ENCODE measurements at places on chromosomes 1 and 21.
A peak's percentile ranks its signal among the peaks of the same experiment; 100 is the strongest.

DNA sequence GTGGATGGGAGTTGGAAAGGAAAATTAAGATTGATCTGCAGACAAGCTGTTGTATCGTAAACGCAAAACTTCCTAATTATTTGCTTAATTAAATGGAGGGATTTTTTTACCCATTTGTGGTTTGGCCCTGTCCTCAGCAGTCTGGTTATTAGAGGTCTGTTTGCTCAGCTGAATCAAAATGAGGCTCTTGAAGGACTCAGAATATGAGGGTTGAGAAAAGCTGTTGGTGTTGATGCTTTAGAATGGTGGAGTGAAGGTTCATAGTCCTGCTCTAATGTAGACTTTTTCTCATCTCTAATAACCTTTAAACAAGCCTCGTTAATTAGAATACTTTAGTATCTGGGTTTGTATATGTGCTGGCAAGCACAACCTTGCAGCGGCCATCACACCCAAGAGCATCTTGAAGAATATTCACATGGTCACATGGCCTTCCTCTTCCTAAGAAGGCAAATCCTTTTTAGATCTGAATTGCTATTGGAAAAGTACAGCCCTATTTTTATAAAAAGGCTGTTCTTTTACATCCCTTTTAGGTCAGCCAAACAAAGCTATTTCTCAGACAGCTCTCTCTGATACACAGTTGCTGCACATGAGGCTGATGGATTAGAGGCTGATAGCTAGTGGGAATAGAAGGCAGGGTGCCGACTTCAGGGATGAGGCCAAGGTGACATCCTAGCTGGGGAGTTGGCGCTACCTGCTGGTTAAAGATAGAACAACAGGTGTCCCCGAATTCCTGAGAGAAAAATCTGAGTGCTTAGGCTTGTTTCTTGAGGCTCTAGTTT lies 53.8 kb downstream of the MACF1 start:
- peaks cover 14% of the 10 kb centered on the region for H3K4me1 ChIP-seq
- H3K27me3 ChIP-seq: no peaks in the 10 kb centered on the region
- no peak overlapping the region for H3K4me3 ChIP-seq
- H3K27ac ChIP-seq: peak overlapping the region; percentile 53
- peak; percentile 78 for DNase-seq
- no peaks in the 10 kb centered on the region for H3K36me3 ChIP-seq

GRCh38 chr1:221981461-221981860 lies 239.6 kb upstream of the DUSP10 start:
- DNase-seq: no peak
- no peak overlapping the region for H3K4me3 ChIP-seq
- H3K27me3 ChIP-seq: no peaks in the 10 kb centered on the region
- no peak overlapping the region for H3K27ac ChIP-seq
- H3K4me1 ChIP-seq: no peaks in the 10 kb centered on the region

- no peak overlapping the region for H3K4me3 ChIP-seq
- H3K27ac ChIP-seq: no peak overlapping the region
Measured at GRCh38 chr21:24658926-24659325, 948.4 kb downstream of the MRPL39 start.

DNA sequence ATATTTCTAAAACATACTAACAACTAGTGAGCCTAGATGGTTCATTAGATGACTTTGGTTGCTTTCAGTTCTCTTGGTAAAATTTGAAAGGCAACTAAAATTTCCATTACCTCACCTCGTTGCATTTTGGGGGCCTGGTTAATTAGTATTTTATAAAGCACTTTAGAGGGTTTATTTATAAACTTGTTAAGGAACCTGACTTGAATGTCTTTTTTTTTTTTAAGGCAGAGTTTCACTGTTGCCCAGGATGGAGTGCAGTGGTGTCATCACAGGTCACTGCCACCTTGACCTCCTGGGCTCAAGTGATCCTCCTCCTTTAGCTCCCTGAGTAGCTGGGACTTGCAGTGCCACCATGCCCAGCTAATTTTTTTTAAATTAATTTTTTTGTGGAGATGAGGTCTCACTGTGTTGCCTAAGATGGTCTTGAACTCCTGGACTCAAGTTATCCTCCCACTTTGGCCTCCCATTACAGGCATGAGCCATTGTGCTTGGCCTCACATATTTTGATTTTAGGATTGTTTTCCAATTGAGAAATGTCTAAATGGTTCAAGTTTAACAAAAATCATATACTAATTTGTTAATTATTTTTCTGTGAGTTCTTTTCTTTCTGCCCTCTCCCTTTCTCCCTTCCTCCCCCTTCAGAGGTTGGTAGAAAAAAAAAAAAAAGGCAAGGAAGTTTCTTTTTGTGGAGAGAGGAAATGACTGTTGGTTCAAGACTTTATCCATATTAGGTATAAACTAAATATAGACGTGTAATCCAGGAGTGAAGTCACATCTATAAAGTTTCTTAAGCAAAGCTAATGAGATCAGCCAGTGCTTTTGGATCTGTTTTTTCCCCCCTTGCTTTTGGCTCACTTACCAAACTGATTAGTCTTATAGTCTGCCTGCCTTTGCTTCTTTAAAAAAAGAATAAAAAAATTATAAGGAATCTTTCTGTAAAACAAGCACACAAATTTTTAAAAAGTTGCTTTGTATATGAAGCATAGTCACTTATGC lies 24.7 kb downstream of the CLIC4 start:
- H3K36me3 ChIP-seq: peaks cover 4% of the 10 kb centered on the region
- H3K4me3 ChIP-seq: no peak overlapping the region
- H3K27ac ChIP-seq: peak overlapping the region; percentile 88

DNA sequence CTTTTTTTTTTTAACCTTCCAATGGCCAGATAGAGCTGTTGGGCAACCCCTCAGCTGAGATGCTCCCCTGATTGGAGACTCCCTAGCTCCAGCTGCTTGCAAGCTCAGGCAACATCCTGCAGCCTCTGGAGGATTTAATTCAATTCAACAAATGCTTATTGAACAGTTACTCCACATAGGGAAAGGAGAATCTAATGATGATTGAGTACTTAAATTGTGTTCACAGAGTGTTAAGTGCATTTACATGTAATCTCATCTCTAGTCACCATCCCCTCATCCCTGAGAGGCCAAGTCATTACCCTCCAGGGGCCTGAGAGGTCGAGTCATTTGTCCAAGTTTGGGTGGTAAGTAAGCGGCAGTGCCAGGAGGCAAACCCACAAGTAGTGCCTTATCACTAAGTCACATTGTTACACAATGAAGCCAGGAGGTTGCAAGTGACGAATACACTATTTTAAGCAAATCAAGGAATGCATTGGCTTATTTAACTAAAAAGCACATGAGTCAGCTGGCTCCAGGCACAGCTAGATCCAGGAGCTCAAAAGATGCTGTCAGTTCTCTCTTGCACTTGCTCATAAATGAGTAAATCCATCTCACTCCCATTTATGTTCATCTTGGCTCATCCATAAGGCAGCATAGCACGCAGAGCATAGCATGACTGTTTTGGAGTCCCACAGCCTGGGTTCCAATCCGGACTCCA lies 64.3 kb downstream of the OPTC start:
- no peaks in the 10 kb centered on the region for H3K36me3 ChIP-seq
- H3K27ac ChIP-seq: peak overlapping the region; percentile 88
- H3K4me1 ChIP-seq: peaks cover 41% of the 10 kb centered on the region

- H3K27ac ChIP-seq: no peak overlapping the region
- no peaks in the 10 kb centered on the region for H3K4me1 ChIP-seq
- no peak overlapping the region for H3K4me3 ChIP-seq
Measured at GRCh38 chr1:183694066-183694465, 41.0 kb upstream of the APOBEC4 start.

DNA sequence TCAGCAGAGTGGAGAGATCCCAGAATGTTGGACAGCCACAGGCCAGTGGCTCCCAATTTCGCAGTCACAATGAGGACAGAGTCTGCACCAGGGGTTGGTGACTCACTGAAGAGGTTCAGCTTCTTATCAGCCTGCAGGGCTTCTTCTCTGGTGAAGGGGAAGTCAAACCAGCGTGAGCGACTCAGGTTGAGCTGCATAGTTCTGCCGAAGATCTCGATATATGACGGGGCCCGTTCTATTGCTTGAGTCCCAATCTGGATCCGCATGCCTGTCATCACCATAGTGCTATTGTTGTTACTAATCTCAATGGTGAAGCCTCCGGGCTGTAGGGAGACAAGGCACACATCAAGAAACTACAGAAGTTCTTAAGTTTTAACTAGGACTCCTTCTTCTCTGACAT lies 58.5 kb downstream of the UBR4 start:
- no peak overlapping the region for H3K27ac ChIP-seq
- H3K4me1 ChIP-seq: no peaks in the 10 kb centered on the region
- peaks cover 100% of the 10 kb centered on the region for H3K36me3 ChIP-seq
- no peaks in the 10 kb centered on the region for H3K27me3 ChIP-seq

DNA sequence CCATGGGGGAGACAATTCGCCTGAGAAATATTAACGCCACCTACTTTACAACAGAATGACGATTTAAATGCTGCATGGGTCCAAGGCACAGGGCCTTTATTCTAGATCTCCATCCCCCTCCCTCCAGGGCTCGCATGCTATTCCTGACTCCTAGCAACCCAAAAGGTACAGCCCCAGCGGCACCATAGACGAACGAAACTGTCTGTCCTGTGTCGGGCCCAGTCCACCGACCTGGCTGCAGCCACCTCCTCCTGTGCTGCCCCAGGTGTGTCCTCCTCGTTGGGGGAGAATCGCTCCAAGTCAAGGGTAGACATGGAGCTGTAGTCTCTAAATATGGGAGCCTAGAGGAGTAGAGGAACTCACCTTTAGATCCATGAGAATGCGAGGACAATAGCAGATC lies 196.5 kb downstream of the TOMM20 start:
- no peaks in the 10 kb centered on the region for H3K36me3 ChIP-seq
- H3K4me1 ChIP-seq: no peaks in the 10 kb centered on the region
- no peak for DNase-seq
- H3K27ac ChIP-seq: no peak overlapping the region

- no peak overlapping the region for H3K27ac ChIP-seq
- H3K4me3 ChIP-seq: no peak overlapping the region
Measured at GRCh38 chr1:233006541-233006973, 56.1 kb downstream of the NTPCR start.

- no peaks in the 10 kb centered on the region for H3K4me1 ChIP-seq
- no peaks in the 10 kb centered on the region for H3K36me3 ChIP-seq
- no peak for DNase-seq
Measured at GRCh38 chr1:228312136-228312764, 94.4 kb downstream of the TRIM11 start.

DNA sequence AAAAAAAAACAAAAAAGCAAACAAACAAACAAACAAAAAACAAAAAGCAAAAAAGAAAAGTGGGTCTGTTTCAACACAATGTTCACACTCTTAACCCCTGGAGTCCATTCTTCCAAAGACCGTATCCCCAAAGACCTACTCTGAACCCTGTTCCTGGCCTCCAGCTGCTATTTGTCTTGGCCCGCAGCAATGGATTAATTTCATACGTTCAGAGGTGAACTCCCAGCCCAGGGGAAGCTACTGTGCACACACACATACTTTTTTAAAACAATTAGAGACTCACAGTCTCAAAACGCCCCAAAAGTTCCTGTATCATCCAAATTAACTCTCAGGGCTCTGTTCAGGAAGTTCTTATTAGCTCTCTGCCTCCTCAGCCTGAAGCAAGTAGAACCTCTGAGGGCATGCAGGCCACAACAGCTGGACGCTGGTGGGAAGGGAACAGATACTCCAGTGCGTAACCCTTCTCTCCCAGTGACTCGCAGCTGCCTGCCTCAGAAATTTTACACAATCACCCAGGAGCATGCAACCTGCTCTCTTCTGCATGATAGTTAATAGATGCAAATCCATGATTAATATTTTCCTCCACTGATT lies 395.4 kb downstream of the RRAGC start:
- no peaks in the 10 kb centered on the region for H3K4me1 ChIP-seq
- H3K27ac ChIP-seq: no peak overlapping the region
- H3K36me3 ChIP-seq: no peaks in the 10 kb centered on the region

DNA sequence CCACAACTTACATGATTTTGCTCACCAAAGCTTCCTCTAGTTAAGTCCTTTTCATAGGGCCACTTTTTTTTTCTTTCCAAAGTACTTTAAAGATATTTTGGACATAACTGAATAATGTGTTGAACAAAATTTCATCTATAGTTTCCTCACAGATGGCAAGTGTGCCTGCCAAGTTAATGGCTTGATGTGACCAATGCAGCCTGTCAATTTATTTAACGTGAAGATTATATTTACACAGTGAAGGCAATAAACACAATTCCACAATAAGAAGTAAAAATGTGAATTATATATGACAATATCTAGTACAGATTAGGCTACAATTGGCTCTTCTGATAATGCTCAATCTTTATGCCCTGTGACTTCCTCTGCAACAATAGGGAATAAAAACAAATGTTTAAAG lies 18.0 kb downstream of the CLCA2 start:
- H3K4me1 ChIP-seq: no peaks in the 10 kb centered on the region
- no peak overlapping the region for H3K27ac ChIP-seq
- H3K4me3 ChIP-seq: no peak overlapping the region
- no peaks in the 10 kb centered on the region for H3K36me3 ChIP-seq

DNA sequence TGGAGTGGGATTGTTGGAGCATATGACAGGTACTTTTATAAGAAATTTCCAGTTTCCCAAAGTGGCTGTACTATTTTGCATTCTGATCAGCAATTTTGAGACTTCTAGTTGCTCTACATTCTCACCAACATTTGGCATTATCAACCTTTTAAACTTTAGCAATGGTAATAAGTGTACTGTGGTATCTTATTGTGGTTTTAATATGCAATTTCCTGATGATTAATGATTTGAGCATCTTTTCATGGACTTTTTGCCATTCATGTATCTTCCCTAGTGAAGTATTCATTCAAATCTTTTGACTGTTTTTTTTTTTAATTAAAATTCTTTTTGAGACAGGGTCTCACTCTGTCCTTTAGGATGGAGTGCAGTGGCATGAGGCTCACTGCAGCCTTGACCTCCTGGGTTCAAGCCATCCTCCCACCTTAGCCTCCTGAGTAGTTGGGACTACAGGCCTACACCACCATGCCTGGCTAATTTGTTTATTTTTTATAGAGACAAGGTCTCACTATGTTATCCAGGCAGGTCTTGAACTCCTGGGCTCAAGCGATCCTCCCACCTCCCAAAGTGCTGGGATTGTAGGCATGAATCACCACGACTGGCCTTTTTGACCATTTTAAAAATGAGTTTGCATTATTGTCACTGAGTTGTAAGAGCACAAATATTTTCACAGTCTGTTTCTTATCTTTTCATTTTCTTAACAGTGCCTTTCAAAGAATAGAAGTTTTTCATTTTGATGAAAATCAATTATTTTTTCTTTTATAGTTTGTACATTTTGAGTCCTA lies 7.8 kb upstream of the SLC6A9 start:
- peaks cover 22% of the 10 kb centered on the region for H3K4me1 ChIP-seq
- H3K27ac ChIP-seq: no peak overlapping the region
- no peaks in the 10 kb centered on the region for H3K36me3 ChIP-seq
- H3K27me3 ChIP-seq: peaks cover 3% of the 10 kb centered on the region

- H3K27me3 ChIP-seq: no peaks in the 10 kb centered on the region
- H3K4me3 ChIP-seq: no peak overlapping the region
Measured at GRCh38 chr21:31011412-31011811, 26.9 kb downstream of the KRTAP19-8 start.

GRCh38 chr1:161088587-161089110 lies 709 bp downstream of the NECTIN4 start:
- no peaks in the 10 kb centered on the region for H3K4me1 ChIP-seq
- no peak for DNase-seq
- H3K27ac ChIP-seq: no peak overlapping the region
- no peaks in the 10 kb centered on the region for H3K36me3 ChIP-seq
- no peaks in the 10 kb centered on the region for H3K27me3 ChIP-seq
- H3K4me3 ChIP-seq: no peak overlapping the region
